ENCODE measurements at places on chromosomes 12 and 14. TPM values are rescaled to one million over a fixed set of nuclear protein-coding genes. Genes with fewer than 3 reads are reported as not detected.

SCN8A gene
- total RNA-seq = 0.93 TPM

OR9K2 gene
- not detected for total RNA-seq

CD9 gene
- 18.1 TPM for total RNA-seq

ABCB9 gene
- total RNA-seq = 3.6 TPM

GNB3 gene
- 0.10 TPM for total RNA-seq

GIT2 gene
- 51.0 TPM for total RNA-seq

- no peak for DNase-seq
- no peaks in the 10 kb centered on the region for H3K27me3 ChIP-seq
- H3K36me3 ChIP-seq = peaks cover 5% of the 10 kb centered on the region
- peaks cover 3% of the 10 kb centered on the region for H3K4me1 ChIP-seq
- H3K4me3 ChIP-seq = no peak overlapping the region
These were observed 25.7 kb downstream of the METTL25 start for GRCh38 chr12:82383930-82384552.

- no peak for DNase-seq
- H3K4me3 ChIP-seq = no peak overlapping the region
- H3K27ac ChIP-seq = no peak overlapping the region
- H3K36me3 ChIP-seq = no peaks in the 10 kb centered on the region
- H3K27me3 ChIP-seq = no peaks in the 10 kb centered on the region
- no peaks in the 10 kb centered on the region for H3K4me1 ChIP-seq
These were observed 332.0 kb downstream of the PAWR start for GRCh38 chr12:79358716-79359300.

DNA sequence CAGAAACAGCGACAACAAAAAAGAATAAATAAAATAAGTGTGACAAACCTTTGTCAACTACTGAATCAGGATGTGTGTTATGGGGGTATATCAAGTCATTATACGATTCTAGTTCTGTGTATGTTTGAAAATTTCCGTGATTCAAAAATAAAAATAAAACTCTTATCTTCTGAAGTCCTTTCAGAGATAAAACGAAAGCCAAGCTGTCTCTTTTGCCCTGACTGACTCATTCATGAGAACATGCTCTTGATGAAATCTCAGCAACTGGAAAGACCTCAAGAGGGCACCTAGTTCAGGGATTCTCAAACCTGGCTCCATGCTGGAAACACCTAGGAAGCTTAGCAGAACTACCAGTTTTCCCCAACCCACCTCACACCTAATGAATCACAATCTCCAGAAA, 9.2 kb downstream of the FOXN3 start:
- peaks cover 64% of the 10 kb centered on the region for H3K4me1 ChIP-seq
- no peaks in the 10 kb centered on the region for H3K27me3 ChIP-seq
- peak overlapping the region; percentile 69 for H3K27ac ChIP-seq
- H3K36me3 ChIP-seq = peaks cover 81% of the 10 kb centered on the region
- H3K4me3 ChIP-seq = peak overlapping the region; percentile 25

GRCh38 chr12:38847247-38847646, 58.1 kb downstream of the CPNE8 start:
- H3K4me1 ChIP-seq = no peaks in the 10 kb centered on the region
- peaks cover 2% of the 10 kb centered on the region for H3K36me3 ChIP-seq
- H3K27me3 ChIP-seq = no peaks in the 10 kb centered on the region
- DNase-seq = no peak

GRCh38 chr14:29030121-29030520, 263.5 kb downstream of the FOXG1 start:
- H3K36me3 ChIP-seq = no peaks in the 10 kb centered on the region
- no peaks in the 10 kb centered on the region for H3K27me3 ChIP-seq
- no peak overlapping the region for H3K27ac ChIP-seq
- no peak for DNase-seq
- H3K4me1 ChIP-seq = no peaks in the 10 kb centered on the region

- H3K27ac ChIP-seq = no peak overlapping the region
- H3K27me3 ChIP-seq = peaks cover 34% of the 10 kb centered on the region
- H3K4me1 ChIP-seq = no peaks in the 10 kb centered on the region
- no peak for DNase-seq
- no peaks in the 10 kb centered on the region for H3K36me3 ChIP-seq
These were observed 22.0 kb upstream of the TSPAN9 start for GRCh38 chr12:3055026-3055703.

DNA sequence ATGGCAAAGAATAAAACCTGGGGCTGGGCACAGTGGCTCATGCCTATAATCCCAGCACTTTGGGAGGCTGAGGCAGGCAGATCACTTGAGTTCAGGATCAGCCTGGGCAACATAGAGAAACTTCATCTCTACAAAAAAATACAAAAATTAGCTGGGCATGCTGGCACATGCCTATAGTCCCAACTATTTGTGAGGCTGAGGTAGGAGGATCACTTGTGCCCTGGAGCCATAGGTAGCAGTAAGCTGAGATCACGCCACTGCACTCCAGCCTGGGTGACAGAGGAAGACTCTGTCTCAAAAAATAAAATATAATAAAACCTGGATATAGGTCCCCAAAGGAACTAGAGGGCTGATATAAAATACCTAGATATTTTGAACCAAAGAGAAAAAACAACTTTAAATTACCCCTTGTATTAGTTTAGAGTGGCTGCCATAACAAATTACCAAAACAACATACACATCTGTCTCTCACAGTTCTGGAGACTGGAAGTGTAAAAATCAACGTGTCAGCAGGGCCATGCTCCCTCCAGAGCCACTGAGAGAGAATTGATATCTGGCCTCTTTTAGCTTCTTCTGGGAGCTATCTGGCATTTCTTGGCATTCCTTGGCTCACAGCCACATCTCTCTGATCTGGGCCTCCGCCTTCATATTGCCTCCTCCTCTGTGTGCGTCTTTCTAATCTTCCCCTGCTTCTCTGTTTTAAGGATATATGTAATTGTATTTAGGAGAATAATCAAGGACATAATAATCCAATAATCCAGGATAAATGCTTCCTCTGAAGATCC, 47.9 kb upstream of the ATF7IP start:
- no peak overlapping the region for H3K27ac ChIP-seq
- no peak overlapping the region for H3K4me3 ChIP-seq
- no peaks in the 10 kb centered on the region for H3K36me3 ChIP-seq
- no peaks in the 10 kb centered on the region for H3K27me3 ChIP-seq
- no peak for DNase-seq

- no peak for DNase-seq
- no peak overlapping the region for H3K4me3 ChIP-seq
- H3K36me3 ChIP-seq = no peaks in the 10 kb centered on the region
- H3K27ac ChIP-seq = no peak overlapping the region
These were observed 88.8 kb downstream of the SINHCAF start for GRCh38 chr12:31236998-31237637.

DNA sequence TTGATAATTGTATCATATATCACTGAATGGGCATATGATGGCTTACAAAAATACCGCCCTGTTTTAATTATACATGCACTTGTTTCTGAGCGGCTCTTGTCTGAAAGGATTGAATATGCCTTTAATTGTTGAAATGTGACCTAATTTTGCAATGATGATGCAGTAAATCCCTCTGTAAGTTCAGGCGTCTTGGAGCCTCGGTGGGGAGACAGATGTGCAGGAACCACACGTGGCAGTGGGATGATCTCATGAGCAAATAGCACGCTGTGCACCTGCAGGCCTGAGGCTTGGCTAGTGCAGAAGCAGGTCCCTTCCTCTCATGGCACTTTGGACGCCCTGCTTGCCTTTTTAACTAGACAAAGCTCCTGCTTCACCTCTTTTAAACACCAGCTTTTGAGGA, 49.3 kb upstream of the ASPG start:
- no peaks in the 10 kb centered on the region for H3K36me3 ChIP-seq
- H3K27ac ChIP-seq = no peak overlapping the region
- no peaks in the 10 kb centered on the region for H3K4me1 ChIP-seq
- DNase-seq = no peak
- H3K4me3 ChIP-seq = no peak overlapping the region

DNA sequence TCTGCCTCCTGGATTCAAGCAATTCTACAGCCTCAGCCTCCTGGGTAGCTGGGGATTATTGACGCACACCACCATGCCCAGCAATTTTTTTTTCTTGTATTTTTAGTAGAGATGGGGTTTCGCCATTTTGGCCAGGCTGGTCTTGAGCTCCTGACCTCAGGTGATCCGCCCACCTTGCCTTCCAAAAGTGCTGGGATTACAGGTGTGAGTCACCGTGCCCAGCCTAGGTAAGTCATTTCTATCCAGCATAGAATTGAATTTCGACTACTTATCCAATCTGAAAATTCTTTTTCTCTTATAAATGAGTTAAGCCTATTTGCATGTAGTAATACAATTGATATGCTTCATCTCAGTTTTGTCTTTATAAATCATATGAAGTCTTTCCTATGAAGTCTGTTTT, 12.9 kb upstream of the NOPCHAP1 start:
- H3K27me3 ChIP-seq = no peaks in the 10 kb centered on the region
- H3K4me1 ChIP-seq = peaks cover 14% of the 10 kb centered on the region
- no peak for DNase-seq
- H3K27ac ChIP-seq = no peak overlapping the region
- H3K4me3 ChIP-seq = no peak overlapping the region

- peaks cover 8% of the 10 kb centered on the region for H3K36me3 ChIP-seq
- H3K27me3 ChIP-seq = peaks cover 5% of the 10 kb centered on the region
- no peak overlapping the region for H3K4me3 ChIP-seq
- DNase-seq = no peak
- H3K27ac ChIP-seq = no peak overlapping the region
These were observed 2.9 kb downstream of the MMP14 start for GRCh38 chr14:22839159-22839779.

DNA sequence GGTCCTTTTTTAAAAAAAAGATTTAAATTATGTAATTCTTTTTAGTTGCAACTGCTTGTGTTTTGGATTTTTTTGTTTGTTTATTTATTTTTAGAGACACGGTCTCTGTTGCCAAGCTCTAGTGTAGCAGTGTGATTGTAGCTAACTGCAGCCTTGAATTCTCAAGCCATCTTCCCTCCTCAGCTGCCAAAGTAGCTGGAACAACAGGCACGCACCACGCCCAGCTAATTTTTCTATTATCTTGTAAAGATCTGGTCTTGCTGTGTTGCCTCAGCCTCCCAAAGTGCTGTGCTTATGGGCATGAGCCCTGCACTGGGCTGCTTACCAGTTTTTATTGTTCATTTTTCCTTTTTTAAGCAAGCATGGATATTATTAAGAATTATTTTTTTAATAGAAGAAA, 10.6 kb upstream of the ART4 start:
- H3K36me3 ChIP-seq = peaks cover 4% of the 10 kb centered on the region
- no peak overlapping the region for H3K27ac ChIP-seq
- no peak overlapping the region for H3K4me3 ChIP-seq
- no peaks in the 10 kb centered on the region for H3K4me1 ChIP-seq
- H3K27me3 ChIP-seq = no peaks in the 10 kb centered on the region
- DNase-seq = no peak

GRCh38 chr12:117686911-117687377, 281.8 kb downstream of the KSR2 start:
- no peak for DNase-seq
- H3K27me3 ChIP-seq = peaks cover 15% of the 10 kb centered on the region
- no peaks in the 10 kb centered on the region for H3K4me1 ChIP-seq
- H3K36me3 ChIP-seq = no peaks in the 10 kb centered on the region
- H3K4me3 ChIP-seq = no peak overlapping the region
- H3K27ac ChIP-seq = no peak overlapping the region

DNA sequence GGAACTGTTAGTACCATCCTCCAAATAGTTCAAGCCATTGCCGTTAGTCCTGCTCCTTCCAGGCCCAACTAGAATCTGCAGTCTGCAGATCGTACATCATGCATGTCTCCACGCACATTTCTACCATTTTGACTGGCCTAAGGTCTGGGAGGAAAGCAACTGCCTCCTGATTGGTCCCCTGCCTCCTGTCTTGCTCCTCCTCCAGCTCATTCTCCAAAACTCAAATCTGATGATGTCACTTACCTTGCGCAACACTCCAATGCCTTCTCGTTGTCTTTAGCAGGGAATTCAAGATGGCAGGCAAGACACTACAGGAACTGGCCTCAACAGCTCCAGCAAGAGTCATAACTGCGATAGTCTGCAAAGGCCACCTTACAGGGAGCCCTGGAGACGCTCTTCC, 9.7 kb upstream of the HCAR1 start:
- DNase-seq = no peak
- no peak overlapping the region for H3K27ac ChIP-seq
- H3K4me3 ChIP-seq = no peak overlapping the region
- H3K27me3 ChIP-seq = no peaks in the 10 kb centered on the region

DNA sequence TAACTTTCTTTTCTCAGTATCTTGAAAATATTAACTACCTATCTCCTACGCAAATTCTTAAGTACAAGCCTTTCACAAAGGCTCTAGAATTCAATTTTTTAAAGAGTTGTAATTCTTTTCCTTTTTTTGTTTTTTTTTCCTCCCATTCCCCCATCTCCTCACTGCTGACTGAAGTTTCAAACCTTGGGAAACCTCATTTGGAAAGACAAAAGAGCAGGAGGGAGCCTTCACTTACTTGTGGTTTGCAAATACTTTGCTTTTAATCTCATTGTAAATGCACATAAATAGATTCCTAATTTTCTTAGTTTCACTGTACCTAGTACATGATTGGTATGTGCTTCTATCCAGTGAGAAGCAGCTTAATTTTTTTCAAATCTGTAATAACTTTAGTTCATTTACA, 15.8 kb upstream of the PTGDR start:
- peaks cover 12% of the 10 kb centered on the region for H3K4me1 ChIP-seq
- H3K27ac ChIP-seq = no peak overlapping the region
- no peak overlapping the region for H3K4me3 ChIP-seq
- H3K27me3 ChIP-seq = no peaks in the 10 kb centered on the region
- DNase-seq = no peak

DNA sequence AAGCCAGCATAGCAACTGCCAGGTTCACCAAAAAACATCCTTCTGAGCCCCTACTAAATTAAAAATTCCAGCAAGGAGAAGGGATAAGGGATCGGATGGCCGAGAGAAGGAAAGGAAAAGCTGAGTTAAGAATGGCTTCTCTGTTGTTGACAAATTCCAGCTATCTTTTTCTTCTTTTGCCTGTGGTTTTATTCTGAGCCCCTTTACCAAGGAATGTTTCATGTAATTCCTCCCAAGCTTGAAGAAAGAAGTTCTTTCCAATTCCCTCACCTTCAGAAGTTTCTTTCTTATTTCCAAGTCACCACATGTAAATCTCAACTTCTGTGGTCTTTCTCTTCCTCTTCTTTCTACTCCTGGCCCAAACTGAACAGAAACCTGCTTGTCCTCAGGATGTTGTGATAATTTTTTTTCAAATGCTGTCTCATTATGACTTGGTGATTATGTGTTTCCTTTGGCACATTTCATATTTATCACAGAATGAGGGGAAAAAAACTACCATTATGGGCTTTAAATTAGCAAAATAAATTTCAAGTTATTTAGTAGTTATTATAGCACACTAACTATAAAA, 40.0 kb downstream of the FGD6 start:
- H3K36me3 ChIP-seq = no peaks in the 10 kb centered on the region
- DNase-seq = no peak
- H3K4me1 ChIP-seq = no peaks in the 10 kb centered on the region
- H3K4me3 ChIP-seq = no peak overlapping the region
- H3K27ac ChIP-seq = no peak overlapping the region

DNA sequence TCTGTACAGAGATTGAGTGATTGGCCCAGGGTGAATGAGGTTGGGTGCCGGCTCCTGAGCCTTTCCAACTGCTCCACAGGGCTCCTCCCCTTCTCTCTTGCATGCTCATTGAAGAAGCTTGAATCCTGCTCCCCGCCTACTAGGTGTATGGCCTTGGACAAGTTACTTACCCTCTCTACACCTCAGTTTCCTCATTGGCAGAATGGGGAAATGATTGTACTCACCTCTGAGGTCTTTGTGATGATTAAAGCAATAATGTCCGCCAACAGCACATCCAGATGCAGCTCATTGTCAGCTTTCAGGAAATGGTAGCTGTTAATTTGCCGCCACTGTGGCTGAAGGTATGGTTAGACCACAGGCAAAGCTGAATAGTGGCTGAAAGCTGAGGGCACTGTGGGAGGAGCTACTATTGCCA, 174.1 kb downstream of the CRADD start:
- no peaks in the 10 kb centered on the region for H3K27me3 ChIP-seq
- H3K36me3 ChIP-seq = peaks cover 21% of the 10 kb centered on the region
- peak overlapping the region; percentile 38 for H3K27ac ChIP-seq
- H3K4me3 ChIP-seq = no peak overlapping the region
- H3K4me1 ChIP-seq = peaks cover 16% of the 10 kb centered on the region

Data from activated naive CD8-positive, alpha-beta T cell treated with anti-CD3 and anti-CD28 coated beads for 36 hours (primary cell).